ENCODE measurements at places on chromosomes 4 and X.

- DNase-seq, result peak; percentile 21
These were observed 11.2 kb upstream of the CCNQ start for GRCh38 chrX:153609917-153610835.

DNA sequence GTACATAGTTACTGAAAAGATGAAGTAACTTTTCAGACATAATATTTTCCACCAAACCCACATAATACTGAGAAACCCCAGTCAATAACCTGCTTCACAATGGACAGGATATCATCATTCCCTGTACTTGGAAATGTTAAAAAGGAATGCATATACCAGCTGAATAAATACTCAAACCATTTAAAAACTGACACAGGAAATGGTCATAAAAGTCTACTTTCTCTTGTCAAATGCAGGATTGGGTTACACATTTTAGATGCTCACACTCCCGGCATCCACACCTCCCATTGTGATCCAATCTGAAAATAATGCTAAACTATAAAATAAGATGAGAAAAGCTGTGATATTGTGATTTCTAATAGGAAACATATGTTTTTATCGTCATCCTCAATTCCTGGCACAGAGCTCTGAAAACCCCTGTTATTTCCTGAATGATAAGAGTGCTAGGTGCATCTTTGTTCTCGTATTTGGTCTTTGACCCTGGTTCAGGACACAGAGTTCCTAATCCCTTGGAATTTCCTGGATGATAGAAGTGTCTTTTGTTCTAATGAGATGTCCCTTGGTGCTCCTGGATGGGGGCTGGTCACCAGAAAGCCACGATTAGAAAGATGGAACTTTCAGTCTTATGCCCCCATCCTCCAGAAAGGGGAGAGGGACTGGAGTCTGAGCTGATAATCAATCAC is 821.3 kb downstream of the TRIML1 start:
- no peak for DNase-seq

GRCh38 chr4:186068581-186069348 is at the start of gene TLR3:
TSS of gene TLR3 (plus strand) at chr4:186069156. CDS start at chr4:186076620, 7,464 bp downstream.
- peak; percentile 42 for DNase-seq

DNA sequence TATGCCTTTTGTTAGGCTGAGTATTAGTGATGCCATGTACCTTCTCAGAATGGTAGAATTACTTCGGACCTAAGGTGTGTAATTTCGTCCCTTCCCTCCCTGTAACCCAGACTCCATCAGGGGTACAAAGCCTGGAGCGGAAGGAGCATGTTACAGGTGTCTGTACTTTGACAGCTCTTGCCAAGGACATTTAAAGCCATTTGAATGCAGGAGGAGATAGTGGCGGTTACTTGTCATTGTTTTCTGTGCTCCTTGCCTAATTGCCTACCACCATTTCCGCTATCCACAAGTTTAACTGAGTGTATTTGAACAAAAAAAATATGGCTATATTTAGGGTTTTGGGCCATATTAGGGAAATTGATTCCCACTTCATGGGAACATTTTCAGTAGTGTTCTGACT is 1.8 kb downstream of the FNIP2 start:
- no peak for DNase-seq

DNA sequence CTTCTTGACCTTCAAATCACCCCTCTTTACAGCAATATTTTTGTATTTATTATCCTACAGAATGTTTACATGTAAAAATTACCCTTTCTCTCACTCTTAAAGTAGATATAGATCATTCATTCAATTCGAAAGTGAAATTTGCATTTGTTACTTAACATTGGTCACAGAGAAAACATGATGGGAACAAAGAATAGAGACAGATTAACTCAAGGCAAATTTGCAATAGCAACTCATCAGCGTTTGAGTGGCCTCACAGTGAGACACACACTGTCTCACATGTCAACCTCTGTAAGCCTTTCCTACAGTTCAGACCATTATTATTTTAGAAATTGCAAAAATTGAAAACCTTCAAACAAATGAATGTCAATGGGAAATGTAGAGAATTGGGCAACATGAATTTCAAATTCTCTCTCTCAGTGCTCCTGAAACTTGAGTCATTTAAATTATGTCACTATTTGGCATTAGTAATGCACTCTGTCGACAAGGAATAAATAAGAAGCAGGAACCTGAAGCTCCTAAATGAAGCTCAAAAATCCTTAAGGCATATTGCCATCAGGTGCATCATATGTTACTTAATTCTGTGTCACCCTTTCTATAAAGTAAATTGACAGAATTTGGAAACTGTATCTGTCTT is 148.3 kb upstream of the ANXA10 start:
- DNase-seq, result peak; percentile 10

GRCh38 chr4:77818073-77818601 is 1.0 kb downstream of the CNOT6L start:
- DNase-seq, result peak; percentile 87

DNA sequence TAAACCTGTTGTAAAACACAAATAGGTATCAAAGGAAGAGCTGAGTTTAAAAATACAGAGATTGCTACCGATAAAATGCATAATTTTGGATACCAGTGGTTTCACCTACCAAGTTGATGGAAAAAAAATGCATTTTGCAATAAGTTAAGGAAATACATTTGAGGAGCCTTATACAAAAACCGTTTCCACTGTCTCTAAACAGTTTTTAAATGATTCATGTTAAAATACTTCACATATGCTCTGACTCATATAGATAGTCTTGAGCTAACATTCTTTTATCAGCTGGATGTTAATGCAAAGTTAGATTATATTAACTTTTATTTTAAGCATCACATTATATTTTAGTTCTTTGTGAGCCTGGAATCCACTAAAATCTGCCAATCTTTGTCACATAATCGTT is 50.6 kb upstream of the ANKRD17 start:
- no peak for DNase-seq

- no peak for DNase-seq
These were observed 131.0 kb downstream of the ATXN3L start for GRCh38 chrX:13188731-13189309.

GRCh38 chr4:31052519-31052918 is 332.4 kb downstream of the PCDH7 start:
- no peak for DNase-seq

- DNase-seq, result peak; percentile 24
These were observed 70.7 kb upstream of the SH3RF1 start for GRCh38 chr4:169341490-169341889.

DNA sequence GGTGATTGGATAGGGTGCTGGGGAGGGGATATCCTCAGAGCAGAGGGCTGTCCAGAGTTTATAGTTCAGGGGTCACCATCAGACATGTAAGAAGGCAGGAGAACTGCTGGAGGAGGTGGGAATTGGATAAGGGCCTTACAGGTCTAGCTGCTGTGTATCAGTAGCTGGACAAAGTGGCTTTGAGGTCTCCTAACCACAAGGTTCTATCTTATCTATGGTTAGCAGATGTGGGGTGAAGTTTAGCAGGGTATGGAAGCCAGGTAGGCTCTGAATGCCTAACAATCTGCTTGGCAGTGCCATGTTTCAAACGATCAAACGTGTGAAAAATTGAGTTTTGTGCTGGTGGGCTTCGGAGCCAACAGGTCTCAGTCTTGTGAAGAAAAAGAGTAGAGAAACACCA is 32.1 kb upstream of the MAGEA8 start:
- DNase-seq, result no peak

DNA sequence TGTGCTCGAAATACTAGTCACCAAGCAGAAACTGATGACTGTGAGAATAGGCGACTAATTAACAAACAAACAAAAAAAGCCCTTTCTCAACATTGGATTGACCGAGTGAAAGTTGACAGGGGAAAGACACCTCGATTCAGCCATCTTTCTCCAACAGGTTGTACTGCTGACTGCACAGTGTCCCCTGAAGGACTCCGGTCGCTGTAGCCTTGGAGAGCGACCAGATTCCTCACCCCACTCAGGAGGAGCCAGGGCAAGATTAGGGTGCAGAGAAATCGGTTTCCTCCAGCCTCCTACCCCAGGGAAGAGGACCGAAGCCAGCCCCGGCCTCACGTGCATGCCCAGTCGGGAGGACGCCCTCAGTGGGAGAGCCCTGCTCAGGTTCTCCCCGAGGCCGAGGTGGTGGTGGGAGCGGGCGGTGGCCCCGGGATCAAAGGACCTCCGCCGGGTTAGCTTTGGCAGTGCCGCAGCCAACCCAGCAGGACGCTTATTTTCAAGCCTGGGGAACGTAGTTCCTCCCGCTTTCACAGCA is 1.1 kb upstream of the RAP1GDS1 start:
- no peak for DNase-seq

DNA sequence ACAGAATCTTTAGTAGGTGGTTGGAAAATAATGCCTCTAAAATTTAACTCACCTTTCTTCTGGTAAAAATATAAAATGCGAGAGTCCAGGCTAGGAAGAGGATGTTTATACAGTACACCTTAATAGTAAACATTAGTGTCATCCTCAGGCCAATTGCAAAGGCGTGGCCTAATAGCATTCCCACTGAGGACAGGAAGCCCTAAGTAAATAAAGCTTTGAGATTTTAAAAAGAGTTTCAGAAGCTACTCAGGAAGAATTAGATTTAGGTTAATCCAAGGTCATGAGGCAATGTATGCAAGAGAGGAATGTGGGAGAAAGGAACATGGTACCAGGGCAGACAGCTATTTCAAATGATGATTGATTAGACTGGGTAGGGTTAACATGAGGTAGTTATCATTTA is 49.5 kb downstream of the RPGR start:
- DNase-seq, result no peak

- no peak for DNase-seq
These were observed 13.7 kb upstream of the ADD1 start for GRCh38 chr4:2829933-2830451.

DNA sequence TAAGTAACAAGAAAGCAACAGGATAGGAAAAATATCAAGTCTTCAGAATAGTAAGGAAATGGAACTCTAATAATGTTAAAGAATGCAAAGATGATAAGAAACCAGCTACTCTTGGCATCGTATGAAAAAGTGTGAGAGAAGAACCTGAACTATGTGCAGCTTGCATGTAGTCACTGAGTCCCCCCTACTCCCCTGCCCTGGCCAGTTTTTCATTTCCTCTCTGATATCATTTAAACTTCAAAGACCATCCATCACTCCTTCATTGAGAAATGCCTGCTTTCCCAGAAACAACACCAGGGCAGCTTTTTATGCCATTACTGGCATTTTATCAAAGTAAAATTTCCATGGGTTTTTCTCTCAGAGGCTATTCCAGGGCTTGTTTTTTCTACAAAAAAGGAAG is 28.1 kb downstream of the INPP4B start:
- DNase-seq, result no peak

GRCh38 chr4:47203593-47203992 is 172.2 kb downstream of the GABRB1 start:
- DNase-seq, result no peak

DNA sequence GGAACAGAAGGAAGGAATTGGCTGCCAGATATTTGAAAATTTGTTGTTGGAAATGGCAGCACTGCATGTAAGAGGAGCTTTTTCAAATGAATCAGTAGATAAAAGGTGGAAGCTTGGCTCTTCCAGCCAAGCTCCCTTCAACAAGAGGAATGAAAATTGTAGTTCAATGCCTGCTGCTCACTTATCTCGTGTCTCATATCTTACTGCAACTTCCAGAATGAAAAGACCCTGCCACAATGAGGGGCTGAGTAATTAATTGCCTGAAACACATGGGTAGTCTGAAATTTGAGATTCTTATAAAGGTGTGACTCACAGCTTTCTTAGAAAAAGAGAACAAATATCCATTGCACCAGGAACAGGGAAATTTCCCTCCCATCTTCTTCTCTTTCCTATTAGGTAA is 53.0 kb downstream of the HAND2 start:
- no peak for DNase-seq

DNA sequence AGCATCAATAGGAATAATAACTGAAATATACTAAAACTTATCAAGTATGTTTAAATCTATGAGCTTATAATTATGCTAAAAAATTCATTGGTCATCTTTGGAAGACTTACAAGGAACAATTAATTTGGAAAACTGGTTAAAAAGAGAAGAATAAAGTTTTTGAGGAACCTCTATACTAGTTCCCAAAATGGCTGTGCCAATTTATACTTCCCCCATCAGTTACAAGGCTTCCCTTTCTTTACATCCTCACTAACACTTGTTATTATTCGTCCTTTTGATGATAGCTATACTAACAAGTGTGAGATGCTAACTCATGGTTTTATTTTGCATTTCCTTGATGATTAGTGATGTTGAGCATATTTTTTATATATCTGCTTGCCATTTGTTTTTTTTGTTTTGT is 17.1 kb downstream of the OGT start:
- no peak for DNase-seq

- peak; percentile 64 for DNase-seq
These were observed 57.1 kb upstream of the PJA1 start for GRCh38 chrX:69222103-69223090.

- DNase-seq, result peak; percentile 45
These were observed 41.0 kb upstream of the UCP1 start for GRCh38 chr4:140609548-140610425.

GRCh38 chrX:130082244-130083106 is 27.8 kb downstream of the ELF4 start:
- DNase-seq, result no peak

DNA sequence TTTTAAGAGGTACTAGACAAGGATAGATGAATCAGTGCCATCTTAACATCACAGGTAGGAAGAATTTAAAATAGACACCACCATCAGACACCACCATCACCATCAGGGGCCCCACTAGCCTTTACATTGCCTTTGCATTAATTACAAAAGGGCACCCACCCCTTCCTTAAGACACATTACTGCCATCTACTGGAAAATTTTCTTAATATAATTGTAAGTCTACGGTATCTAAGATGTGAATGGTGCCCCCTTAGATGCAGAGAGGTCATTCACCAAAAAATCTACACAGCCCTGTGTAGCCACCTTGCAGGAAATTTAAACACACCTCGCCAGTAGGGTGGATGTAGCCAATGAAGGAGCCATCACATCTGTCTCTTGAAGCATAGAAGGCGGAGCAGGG is 184.1 kb downstream of the MID1IP1 start:
- no peak for DNase-seq

DNA sequence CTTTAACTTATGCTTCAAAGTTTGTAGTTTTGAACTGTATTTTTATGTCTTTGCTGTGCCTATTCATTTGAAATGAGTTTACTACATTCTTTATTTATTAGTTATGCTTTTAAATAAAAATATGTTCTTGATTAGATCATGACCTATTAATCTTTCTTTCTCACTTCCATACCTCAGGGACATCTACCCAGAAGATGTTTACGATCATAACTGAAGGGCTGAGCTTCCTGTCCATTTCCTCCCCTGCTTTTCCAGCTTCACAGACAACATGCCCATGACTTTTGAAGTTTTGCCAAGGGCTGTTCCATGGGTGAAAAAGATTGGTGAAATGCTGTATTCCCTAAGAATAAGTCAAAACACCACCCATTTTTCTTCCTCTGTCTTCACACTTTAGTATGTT is 99.7 kb upstream of the DDIT4L start:
- no peak for DNase-seq

GRCh38 chrX:16528620-16529019 is 121.3 kb upstream of the S100G start:
- no peak for DNase-seq

DNA sequence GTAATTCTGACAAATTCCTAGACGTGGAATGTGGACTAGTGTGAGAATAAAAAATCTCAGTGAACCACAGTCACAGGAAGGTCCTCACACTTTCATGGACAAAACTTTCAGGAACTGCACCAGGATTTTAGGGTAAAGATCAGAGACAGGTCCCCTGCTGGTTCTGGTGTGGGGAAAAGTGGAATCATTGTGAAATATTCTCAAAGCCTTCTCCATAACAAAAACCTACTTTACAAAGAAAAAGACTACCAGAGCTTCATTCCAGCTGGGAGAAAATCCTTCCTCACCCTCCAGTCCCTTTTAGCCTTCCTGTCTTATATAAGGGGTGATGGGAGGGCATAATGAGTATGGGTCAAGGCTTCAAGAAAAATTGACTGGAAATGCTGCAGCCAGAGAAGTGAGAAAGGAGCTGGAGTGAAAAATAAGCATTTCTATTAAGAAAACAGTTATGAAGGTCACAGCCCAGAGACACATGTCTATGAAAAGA is 325.8 kb downstream of the ARAP2 start:
- no peak for DNase-seq

All from mammary epithelial cell (primary cell).